HT1080 (cell line): ENCODE measurements at places on chromosomes 16 and 17. TPM values are rescaled to one million over a fixed set of nuclear protein-coding genes. Genes with fewer than 3 reads are reported as not detected.
A peak's percentile ranks its signal among the peaks of the same experiment; 100 is the strongest.

Gene RAB26
- total RNA-seq, result 9.5 and 13.4 TPM in 2 replicates

Gene PIRT
- not detected in 2 replicates for total RNA-seq

Gene UQCRC2
- 125 and 137 TPM in 2 replicates for total RNA-seq

DNA sequence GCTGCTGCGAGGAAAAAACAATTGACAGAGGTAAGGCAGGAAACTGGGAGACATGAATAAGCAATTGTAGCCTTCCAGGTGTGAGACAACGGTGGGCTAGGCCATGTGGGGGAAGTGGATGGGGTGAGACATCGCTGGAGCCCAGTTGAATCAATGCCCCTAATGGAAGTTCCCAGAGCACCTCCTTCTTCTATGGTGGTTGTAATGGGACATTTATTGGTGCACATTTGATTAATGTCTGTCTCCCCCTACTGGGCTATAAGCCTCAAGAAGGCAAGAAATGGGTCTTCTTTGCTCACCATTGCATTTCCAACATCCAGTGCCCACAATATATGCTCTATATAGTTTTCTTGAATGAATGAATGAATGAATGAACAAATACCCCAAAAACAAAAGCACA, 22.7 kb upstream of the CD300E start:
- DNase-seq, result peak; percentile 50

Gene LPCAT2
- total RNA-seq, result 11.5 and 11.9 TPM in 2 replicates

DNA sequence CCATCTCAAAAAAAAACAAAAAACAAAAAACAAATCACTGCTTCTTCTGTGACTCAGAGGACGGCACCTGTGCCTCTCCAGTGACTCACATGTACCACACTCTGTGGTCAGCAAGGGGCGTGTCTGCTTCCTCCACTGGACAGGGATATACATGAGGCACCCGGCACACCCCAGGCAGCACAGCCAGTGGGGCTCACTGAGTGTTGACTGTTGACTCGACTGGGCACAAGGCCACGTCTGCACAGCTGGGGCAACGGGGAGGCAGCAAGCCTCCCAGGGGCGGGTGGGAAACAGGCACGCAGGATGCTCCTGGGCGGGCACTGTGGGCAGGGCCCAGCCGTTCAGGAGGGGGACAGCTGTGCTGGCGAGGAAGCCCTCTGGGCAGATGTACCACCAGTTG, 64.1 kb downstream of the TIMM22 start:
- DNase-seq, result peak; percentile 98

DNA sequence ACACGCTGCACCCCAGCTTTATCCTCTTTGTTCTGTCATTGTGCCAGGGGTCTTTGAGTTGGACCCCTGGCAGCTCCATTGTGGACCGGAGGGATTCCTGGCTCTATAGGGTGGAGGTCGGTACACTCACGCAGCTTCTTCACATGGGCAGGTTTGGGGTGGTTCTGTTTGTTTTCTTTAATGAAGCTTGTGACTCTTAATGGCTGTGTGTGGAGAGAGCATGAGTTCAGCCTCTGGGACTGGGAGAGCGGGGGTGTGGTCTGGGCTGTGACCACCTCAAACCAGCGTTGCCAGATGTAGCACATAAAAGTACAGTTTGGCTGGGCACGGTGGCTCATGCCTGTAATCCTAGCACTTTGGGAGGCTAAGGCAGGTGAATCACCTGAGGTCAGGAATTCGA, 21.2 kb upstream of the NAGLU start:
- no peak for DNase-seq

GRCh38 chr16:88744577-88745521, 38.5 kb downstream of the CTU2 start:
- DNase-seq, result no peak

Gene CLDN9
- total RNA-seq, result not detected in 2 replicates

GRCh38 chr17:28545787-28546415, 6.5 kb downstream of the UNC119 start:
- DNase-seq, result no peak

Gene HEATR3
- 24.5 and 27.0 TPM in 2 replicates for total RNA-seq

Gene TMEM208
- 39.4 and 50.3 TPM in 2 replicates for total RNA-seq

DNA sequence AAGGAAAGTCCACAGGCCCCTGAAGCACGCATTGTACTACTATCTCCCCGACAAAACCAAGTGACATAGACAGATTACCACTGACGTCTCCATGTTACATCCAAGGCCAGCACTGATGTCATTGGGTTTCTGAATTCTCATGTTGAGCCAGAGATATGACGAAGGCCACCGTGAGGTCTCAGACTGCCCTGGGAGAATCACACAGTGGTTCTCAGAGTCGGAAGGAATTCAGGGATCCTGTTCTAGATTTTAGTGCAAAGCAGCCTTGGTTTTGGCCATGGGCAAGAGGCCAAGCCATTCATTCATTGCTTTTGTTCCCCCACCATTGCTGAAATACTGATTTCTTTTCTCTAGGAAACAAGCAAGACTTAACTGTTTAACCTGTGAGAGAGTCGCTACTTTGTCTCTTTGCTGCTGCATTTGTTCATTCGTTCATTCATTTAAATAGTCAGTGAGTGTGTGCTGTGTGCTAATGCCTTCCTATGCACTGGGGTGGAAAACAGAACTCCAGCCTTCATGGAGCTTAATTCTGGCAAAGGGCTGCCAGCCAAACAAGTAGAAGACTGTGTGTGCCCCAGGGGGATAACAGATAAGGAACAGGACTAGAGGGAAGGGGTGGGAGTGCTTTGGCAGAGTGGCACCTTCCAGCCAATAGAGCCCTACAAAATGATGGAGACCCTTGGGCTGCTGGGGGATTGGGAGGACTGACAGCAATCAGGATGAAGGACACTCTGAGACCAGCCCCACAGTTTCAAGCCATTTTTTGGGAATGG, 222.3 kb downstream of the MSI2 start:
- no peak for DNase-seq
